ENCODE measurements at places on chromosomes 7 and 10.

GRCh38 chr7:127877951-127878350, 153.3 kb downstream of the LRRC4 start:
- DNase-seq, result no peak

DNA sequence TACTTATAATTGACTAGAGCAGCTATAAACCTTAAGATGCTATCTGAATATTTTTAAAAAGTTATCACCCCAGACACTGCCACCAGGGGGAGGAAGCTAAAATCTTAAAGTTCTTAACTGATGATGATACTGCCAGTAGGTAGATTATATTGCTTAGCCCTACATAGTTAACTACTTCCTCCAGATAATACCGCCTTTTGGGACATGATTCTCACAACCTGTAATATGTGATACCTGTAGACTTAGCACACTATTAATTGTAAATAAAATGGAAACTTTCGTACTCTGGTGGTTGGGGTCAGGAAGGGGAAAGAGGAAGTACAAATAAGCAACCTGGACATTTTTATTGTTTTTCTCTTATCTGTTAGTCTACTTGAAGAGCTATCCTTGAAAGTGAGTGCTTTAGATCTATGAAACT, 268.9 kb downstream of the ADK start:
- DNase-seq, result no peak

DNA sequence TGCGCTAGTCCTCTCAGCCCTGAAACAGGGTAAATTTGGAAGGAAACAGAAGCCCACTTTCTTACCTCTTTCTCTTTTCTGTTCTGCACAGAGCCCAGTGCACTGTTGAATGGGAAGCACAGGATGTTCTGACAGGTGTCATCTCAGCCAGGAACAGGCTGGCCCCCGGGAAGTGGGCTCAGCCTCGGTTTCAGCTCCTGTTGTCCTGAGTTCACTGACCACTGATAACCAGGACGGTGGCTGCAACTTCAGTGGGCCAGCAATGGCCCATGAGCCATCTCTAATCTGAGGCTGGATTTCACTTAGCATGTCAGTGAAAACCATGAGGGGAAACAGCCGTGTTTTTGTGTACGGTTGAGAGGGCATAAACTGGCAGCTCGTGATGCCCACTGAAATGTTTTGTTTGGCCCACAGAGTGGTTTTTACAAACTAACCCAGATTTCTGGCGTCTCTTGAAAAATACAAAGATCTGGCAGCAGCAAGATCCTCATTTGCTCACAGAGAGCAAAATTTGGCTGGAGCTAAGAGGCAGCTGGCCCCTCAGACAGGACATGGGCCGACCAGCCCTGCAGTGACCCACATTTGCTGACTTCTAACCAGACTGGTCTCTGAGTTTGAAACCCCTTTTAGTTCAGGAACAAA, 455.9 kb downstream of the PAXIP1 start:
- DNase-seq, result no peak

DNA sequence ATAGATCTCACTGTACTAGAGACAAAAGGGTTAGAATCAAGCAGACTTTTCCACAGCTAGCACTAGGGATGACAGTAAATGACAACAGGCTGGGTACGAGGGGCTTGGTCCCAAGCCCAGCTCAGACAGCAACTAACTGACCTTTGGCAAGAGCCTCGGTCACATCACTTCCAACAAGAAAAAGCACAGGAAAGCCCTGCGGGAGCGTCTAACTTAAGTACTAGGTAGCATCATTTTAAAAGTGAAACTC, 22.8 kb downstream of the CALML3 start:
- no peak for DNase-seq

- no peak for DNase-seq
Measured at GRCh38 chr7:70660819-70661191, 471.1 kb upstream of the GALNT17 start.

- no peak for DNase-seq
Measured at GRCh38 chr7:93015779-93016481, 101.8 kb downstream of the SAMD9 start.

- no peak for DNase-seq
Measured at GRCh38 chr10:48480397-48481374, 124.2 kb downstream of the ARHGAP22 start.

DNA sequence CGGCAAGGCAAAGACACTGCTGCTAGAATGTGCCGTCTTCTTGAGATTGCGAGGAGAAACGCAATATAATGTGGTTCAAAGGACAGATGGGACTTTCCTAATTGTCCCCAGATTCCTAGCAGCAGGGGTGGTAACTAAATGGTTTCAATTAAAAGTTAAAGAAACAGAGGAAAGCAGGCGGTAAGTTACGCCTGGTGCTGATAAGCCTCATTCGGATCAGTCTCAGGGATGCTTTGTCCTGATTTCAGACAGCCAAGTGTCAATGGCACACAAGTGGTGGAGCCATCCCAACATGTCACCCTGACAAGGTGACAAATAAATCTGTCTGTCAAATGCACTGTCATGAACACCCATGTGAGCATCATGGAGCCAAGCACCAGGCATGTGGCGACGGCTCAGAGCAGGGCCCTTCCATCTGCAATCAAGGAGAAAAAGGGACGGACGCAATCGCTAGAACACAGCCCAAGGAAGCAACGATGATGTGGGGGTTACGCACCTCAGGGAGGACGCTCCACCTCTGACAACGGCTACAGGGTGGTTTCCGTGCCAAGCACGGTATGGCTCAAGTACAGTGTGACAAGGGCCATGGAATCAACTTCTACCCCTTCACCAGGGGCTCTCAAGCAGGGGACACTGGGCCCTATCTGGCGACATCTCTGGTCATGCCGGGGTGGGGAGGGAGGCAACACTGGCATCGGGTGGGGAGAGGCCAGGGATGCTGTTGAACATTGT, 66.2 kb downstream of the CTBP2 start:
- DNase-seq, result no peak

DNA sequence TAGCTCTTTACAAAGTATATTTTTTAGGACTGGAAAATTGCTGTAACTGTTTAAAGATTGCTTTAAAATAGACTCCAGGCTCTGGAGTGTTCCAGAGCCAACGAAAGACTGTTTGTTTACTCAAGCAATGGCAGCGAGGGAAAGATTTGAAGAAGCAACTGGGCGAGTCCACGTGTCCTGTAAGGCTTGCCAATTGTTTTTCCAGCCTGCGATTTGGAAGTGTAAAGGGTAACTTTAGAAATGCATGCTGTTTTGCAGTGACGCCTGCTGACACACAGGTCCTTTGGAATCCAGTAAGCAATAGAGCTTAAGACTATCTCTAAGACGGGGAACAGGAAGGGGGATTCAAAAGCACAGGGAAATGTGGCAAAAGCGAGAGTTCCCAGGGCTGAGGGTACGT, 55.8 kb downstream of the TACC2 start:
- no peak for DNase-seq

DNA sequence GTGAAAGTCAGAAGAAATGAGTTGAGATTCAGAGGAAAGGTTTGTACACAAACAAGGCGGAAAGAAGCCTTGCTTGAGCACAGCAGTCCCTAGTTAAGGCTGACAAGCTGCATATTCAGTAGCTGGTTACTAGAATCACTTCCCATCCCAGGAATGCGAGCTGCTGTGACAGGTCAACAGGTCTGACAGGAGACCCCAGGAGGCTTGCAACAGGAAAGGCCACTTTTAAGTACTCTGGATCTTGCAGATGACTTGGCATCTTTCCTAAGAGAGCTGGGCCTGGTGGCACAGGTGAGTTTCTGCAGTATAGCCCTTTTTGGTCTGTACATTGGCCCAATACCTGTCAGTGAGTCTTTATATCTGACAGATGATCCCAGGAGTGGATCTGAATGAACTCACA, 35.7 kb upstream of the UNC5B start:
- no peak for DNase-seq

GRCh38 chr7:80604436-80604835, 34.0 kb upstream of the CD36 start:
- no peak for DNase-seq

- no peak for DNase-seq
Measured at GRCh38 chr7:31074403-31075085, 22.4 kb downstream of the ADCYAP1R1 start.

DNA sequence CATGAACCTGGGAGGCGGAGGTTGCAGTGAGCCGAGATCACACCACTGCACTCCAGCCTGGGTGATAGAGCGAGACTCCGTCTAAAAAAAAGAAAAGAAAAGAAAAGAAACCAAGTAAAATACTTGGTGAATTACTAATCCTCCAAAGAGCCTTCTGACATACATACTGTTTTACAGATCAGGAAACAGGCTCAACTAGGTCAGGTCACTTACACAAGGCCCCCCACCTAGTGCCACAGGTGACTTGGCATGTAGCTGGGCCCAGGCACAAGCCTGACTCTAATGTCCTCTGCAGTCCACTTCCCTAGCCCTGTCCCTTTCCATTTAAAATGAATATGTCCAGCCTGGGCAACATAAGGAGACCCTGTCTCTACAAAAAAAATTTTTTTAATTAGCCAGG, 157.0 kb downstream of the TPST1 start:
- DNase-seq, result no peak

GRCh38 chr10:69409176-69409495, 7.6 kb downstream of the TACR2 start:
- DNase-seq, result no peak

DNA sequence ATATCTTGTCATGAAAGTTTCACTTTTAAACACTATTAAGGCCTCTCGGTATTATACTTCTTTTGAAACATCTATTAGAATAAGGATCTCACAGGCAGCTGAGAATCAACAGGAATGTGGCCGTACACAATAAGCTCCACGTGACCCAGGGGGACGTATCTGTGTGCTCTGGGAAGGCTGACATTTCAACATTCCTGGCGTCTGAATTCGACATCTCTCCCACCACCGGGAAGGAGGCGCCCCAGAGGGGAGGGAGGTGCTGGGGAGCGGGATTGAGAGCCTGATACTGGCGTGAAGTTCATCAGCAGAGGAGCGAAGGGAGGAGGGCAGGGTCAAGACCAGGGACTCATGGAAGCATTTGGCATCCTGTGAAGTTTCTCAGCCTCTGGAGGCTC, 401.3 kb downstream of the DNAJB6 start:
- no peak for DNase-seq

DNA sequence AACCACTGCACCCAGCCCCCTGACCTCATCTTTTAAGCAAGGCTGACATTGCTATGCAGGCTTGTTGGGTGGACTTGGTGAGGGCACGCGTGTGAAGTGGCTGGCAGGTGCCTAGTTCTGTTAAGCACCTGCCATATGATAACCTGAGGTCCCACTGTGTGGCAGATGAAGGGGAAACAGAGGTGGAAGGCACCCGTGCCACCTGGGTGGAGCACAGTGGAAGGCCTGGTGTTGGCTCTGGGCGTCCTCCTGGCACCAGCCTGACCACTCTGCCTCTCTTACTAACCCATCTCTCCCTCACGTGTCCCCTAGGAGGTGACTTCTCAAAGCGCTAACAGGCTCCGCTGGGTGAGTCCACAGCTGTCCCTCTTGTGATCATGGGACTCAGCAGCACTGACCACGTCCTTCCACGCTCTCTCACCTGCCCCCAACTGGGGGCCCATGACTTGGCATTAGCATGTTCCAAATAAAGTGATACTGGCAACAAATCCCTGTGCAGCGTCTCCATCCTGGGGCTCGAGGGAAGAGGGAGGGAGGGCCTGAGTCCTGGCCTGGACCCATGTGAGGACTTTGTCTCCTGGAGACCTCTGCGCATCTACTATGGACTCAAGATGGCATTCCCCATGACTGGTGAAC, 4.6 kb upstream of the ZNF862 start:
- DNase-seq, result no peak

- no peak for DNase-seq
Measured at GRCh38 chr7:105743351-105744090, 132.9 kb downstream of the ATXN7L1 start.

DNA sequence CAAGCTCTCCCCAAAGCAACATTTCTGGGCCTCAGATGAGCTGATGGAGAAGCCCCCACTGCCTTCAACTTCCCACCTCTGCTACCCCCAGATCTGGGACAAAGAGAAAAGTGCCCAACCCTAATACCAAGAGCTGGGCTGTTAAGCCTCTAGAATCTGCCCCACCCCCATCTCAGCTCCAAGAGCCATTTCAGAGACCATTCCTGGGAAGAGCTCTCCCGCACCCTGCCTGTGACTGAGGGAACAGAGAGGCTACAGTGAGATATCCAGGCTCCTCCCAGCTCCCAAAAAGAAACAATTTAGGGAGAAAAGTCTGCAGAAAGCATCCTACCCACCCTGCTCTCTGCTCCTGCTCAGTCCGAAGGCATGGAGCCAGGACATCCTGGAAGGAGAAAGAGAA, 2.5 kb upstream of the KCNH2 start:
- no peak for DNase-seq

DNA sequence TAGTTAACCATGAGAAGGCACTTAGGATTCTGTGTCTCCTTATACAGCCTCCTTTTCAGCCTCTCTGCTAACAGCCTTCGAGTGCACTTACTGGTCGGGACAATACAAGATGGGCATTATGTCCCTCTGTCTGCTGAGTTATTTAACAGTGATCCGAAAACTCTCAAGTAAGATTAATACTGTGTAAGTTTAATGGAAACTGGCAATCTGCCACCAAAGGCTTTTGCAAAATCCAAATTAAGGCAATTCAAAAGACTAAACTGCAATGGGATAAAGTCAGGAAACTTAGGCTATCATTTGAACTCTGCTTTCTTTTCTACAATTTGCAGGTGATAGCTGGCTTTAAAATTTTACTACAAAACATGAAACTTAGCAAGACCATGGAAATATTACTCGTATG, 477.8 kb downstream of the TFEC start:
- DNase-seq, result no peak

- no peak for DNase-seq
Measured at GRCh38 chr7:35258125-35258867, 4.4 kb upstream of the TBX20 start.

DNA sequence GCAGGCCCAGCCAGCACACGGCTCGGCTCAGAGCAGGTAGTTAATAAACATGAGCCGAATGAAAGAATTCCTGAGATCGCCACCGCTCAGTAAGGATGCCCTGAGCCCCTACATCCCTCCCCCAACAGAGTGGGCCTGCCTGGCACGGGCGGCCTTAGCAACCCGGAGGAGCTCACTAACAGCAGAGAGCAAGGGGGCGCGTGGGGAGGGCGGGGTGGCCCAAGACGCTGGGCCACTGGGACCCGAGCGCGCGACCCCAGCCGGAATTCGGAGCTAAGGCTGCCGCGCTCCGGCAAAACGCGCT, 403 bp upstream of the ENO4 start:
- DNase-seq, result no peak

DNA sequence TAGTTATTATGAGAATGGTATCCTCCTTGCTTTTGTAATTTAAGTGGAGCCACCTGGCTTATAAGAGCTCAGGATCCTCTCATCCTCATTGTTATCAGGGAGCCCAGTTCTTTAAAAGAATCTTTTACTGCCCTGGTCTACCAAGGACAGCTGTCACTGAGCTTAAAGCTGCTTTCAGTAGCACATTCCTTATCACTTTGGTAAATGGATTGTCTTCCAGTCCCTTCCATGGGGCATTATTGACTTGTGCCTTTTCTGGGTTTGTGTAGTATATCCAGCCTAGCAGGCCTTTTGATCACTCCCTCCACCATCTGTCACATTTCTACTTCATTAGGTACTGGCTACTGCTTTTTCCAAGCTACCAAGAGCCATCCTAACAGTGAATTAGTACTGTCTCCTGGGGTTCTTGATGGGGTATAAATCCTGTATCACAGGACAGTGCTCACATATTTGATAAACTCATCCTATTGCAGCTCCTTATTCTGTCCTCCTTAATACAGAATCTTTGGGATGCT, 208.9 kb downstream of the TMEM26 start:
- DNase-seq, result no peak

GRCh38 chr10:69516316-69516715, 56.9 kb downstream of the NEUROG3 start:
- no peak for DNase-seq

- no peak for DNase-seq
Measured at GRCh38 chr7:83441-83840, 108.9 kb upstream of the FAM20C start.
